ENCODE measurements at places on chromosomes 3 and 15. TPM values are rescaled to one million over a fixed set of nuclear protein-coding genes. Genes with fewer than 3 reads are reported as not detected.

CTXND1 gene
- not detected for total RNA-seq

SI gene
- total RNA-seq: not detected

FEZF2 gene
- total RNA-seq: not detected

SOX2 gene
- 0.05 TPM for total RNA-seq

GHSR gene
- not detected for total RNA-seq

CASR gene
- total RNA-seq: not detected

COPG1 gene
- total RNA-seq: 240 TPM

GPR156 gene
- total RNA-seq: 2.4 TPM

CPN2 gene
- 0.05 TPM for total RNA-seq

LNP1 gene
- total RNA-seq: 2.0 TPM

TMCO5A gene
- not detected for total RNA-seq

MYO5C gene
- 18.3 TPM for total RNA-seq

ACAN gene
- under 0.01 TPM for total RNA-seq

SAMMSON gene
- not detected for total RNA-seq

REC114 gene
- not detected for total RNA-seq

MON1A gene
- 10.8 TPM for total RNA-seq

CD47 gene
- 190 TPM for total RNA-seq

GPR87 gene
- 10.0 TPM for total RNA-seq

PAK6 gene
- 6.1 TPM for total RNA-seq

SLC24A5 gene
- total RNA-seq: not detected

NAALADL2 gene
- total RNA-seq: 6.0 TPM

ECE2 gene
- not detected for total RNA-seq

INKA1 gene
- 0.17 TPM for total RNA-seq

ITIH4 gene
- total RNA-seq: not detected

NLGN1 gene
- total RNA-seq: 20.4 TPM

NR2E3 gene
- 0.45 TPM for total RNA-seq

OXTR gene
- 6.9 TPM for total RNA-seq

GPR149 gene
- not detected for total RNA-seq

RARB gene
- total RNA-seq: 4.3 TPM

GREM1 gene
- total RNA-seq: 9.7 TPM

TYRO3 gene
- 6.1 TPM for total RNA-seq

TRIM42 gene
- total RNA-seq: not detected

CLEC3B gene
- 0.55 TPM for total RNA-seq

LYZL4 gene
- total RNA-seq: not detected

TRH gene
- total RNA-seq: not detected

ABTB1 gene
- total RNA-seq: 5.4 TPM

SATB1 gene
- 7.8 TPM for total RNA-seq

RTP4 gene
- 1.1 TPM for total RNA-seq

KNG1 gene
- total RNA-seq: not detected

LCTL gene
- 0.50 TPM for total RNA-seq

CNTN4 gene
- 1.0 TPM for total RNA-seq

C3orf49 gene
- not detected for total RNA-seq

CCDC33 gene
- not detected for total RNA-seq

BMF gene
- 27.2 TPM for total RNA-seq

P2RY14 gene
- not detected for total RNA-seq

SHISA5 gene
- total RNA-seq: 143 TPM

BFSP2 gene
- total RNA-seq: not detected

CCR5 gene
- not detected for total RNA-seq

SOX14 gene
- total RNA-seq: not detected
